ENCODE measurements at places on chromosomes 5 and 9.

DNA sequence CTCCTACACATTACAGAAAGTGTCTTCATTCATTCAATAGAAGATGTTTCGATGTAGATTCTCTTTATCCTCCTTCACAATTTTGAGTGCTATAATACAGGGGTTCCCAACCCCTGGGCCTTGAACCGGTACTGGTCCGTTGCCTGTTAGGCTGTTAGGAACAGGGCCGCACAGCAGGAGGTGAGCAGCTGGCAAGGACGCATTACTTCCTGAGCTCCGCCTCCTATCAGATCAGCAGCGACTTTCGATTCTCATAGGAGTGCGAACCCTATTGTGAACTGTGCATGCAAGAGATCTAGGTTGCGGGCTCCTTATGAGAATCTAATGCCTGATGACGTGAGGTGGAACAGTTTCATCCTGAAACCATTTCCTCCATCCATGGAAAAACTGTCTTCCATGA, 153.0 kb upstream of the SMC2 start:
- DNase-seq, result no peak

GRCh38 chr9:131776473-131776872, 36.6 kb upstream of the RAPGEF1 start:
- peak; percentile 77 for DNase-seq

GRCh38 chr5:3359642-3360041, 236.0 kb upstream of the IRX1 start:
- DNase-seq, result no peak

GRCh38 chr5:176644878-176645670, 2.2 kb upstream of the TSPAN17 start:
- DNase-seq, result no peak

DNA sequence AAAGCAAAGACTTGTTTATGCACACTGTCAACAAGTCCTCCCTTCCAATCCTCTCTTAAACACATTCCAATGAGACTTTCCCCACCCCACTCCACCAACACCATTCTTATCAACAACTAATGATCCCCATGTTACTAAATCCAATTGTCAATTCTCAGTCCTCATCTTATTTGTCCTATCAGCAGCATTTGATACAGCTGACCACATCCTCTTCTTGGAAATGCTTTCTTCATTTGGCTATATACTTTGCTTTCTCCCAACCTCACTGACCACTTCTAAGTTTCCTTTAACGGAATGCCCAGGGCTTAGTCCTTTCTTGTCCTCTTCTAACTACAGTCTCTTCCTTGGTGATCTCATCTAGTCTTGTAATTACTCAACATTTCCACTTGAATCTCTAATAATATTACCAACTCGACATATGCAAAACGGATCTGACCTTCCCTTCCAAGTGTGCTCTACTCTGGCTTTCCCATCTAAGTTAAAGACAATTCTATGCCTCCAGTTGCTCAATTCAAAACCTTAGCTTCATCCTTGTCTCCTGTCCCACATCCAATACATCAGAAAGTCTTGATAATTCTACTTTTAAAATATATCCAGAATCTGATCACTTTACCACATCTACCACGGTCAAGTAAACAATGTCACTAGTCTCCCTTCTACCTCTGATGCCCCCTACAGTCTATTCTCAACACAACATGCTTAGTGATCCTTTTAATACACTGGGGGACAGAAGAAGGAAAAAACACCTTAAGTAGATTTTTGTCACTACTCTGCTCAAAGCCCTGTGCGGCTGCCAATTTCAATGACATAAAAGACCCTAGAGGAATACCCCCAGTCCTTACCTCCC, 25.5 kb downstream of the AGTPBP1 start:
- no peak for DNase-seq

GRCh38 chr9:74078647-74079046, 418.5 kb upstream of the RORB start:
- no peak for DNase-seq

DNA sequence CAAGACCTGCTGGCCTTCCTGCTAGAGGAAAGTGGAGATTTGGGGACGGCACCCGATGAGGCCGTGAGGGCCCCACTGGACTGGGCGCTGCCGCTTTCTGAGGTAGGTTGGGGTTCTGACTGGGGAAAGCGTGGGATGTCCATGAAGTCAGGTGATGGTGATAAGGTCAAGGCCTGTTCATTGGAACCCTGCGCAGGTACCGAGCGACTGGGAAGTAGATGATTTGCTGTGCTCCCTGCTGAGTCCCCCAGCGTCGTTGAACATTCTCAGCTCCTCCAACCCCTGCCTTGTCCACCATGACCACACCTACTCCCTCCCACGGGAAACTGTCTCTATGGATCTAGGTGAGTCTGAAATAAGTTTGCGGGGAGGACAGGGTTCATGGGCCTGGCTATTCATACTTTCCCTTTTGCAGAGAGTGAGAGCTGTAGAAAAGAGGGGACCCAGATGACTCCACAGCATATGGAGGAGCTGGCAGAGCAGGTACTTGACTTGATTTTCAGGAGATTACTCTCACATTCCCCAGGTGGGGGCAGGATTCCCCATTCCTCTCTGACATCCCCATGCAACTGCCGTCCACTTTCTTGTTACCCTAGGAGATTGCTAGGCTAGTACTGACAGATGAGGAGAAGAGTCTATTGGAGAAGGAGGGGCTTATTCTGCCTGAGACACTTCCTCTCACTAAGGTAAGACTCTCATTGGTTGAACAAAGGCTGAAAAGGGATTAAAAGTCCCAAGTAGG, 505 bp downstream of the CREB3 start:
- DNase-seq, result peak; percentile 51

DNA sequence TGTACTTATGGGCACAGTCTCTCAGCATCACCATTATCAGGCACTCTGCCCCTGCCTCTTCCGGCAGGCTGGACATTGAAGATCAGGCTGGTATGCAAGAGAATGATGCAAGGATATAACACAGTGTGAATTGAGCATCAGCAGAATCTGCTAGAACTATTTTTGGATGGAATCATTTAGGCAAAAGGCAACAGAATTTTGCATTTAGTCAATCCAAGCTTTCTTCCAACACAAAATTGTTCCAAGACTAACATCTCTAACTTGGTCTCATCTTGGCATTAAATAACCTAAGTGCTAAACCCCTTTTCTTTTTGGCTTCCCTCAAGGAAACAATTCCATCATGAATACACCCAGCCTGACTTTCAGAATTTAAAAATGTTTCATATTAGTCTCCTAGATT, 339.9 kb downstream of the PRELID2 start:
- no peak for DNase-seq

- DNase-seq, result no peak
Measured at GRCh38 chr9:136537411-136537810, 8.4 kb downstream of the NOTCH1 start.

DNA sequence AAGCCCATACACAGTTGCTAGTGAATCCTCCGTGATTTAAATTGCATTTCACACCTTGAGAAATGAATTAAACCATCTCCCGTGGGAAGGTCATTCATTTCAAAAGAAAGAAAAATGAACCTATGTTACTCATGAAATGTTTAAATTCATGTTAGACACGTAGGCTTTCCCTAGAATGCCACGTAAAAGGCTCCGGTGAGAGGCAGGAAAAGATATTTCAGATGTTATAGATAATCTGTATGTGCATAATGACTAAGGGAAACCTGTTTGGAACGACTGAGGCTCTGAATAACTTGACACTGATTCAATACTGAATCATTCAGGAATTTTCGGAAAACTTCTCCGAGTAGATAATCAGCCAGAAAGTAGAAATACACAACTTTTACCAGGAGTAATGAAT, 134.3 kb upstream of the ICE1 start:
- no peak for DNase-seq

GRCh38 chr5:171989946-171990712, 16.3 kb downstream of the FBXW11 start:
- DNase-seq, result no peak

DNA sequence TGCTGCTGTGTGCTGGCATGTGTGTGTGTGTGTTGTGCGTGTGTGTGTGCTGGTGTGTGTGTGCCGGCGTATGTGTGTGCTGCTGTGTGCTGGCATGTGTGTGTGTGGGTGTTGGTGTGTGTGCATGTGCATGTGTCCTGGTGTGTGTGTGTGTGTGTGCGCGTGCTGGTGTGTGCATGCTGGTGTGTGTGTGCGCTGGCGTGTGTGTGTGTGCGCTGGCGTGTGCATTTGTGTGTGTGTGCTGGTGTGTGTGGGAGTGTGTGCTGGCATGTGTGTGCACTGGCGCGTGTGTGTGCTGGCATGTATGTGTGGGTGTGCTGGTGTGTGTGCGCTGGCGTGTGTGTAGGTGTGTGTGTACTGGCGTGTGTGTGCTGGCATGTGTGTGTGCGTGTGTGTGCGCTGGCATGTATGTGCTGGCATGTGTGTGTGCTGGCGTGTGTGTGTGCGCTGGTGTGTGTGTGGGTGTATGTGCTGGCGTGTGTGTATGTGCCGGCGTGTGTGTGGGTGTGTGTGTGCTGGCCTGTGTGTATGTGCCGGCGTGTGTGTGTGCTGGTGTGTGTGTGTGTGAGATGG, 20.1 kb downstream of the UNC5A start:
- DNase-seq, result no peak

GRCh38 chr5:10857338-10857733, 96.3 kb upstream of the DAP start:
- DNase-seq, result no peak

DNA sequence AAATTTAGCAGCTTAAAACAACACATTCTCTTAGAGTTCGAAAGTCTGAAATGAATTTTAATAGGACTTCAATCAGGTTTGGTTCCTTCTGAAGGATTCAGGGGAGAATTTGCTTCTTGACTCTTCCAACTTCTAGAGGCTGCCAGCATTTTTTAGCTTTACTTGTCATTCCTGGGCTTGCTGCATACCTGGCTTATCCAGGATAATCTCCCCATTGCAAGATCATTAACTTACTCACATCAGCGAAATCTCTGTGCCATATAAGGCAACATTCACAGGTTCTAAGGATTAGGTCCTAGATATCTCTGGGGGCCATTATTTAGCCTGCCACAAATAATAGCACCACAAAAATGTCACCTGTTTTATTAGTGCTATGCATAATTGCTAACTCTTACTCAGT, 46.2 kb upstream of the PCSK5 start:
- no peak for DNase-seq

GRCh38 chr5:5340206-5340729, 82.2 kb upstream of the ICE1 start:
- peak; percentile 37 for DNase-seq

Data from endothelial cell (in vitro differentiated cells).